ENCODE measurements at places on chromosomes 2 and 18.

DNA sequence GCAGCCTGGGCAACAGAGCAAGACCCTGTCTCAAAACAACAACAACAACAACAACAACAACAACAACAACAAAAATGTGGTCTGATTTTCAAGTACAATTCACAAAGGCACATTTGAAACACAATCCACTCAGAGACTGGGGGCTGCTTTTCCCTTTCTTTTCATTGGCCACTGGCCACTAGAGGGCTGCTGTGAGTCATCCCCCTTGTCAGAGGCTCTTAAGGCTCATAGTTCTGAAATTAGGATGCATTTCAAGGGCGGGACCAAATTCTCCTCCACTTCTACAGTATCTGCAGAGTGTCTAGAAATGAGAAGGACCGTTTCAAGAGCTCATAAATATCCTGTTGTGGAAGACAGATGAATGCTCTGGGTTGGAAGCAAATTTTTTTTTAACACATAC lies 285.4 kb downstream of the NRXN1 start:
- DNase-seq, result peak; percentile 48

DNA sequence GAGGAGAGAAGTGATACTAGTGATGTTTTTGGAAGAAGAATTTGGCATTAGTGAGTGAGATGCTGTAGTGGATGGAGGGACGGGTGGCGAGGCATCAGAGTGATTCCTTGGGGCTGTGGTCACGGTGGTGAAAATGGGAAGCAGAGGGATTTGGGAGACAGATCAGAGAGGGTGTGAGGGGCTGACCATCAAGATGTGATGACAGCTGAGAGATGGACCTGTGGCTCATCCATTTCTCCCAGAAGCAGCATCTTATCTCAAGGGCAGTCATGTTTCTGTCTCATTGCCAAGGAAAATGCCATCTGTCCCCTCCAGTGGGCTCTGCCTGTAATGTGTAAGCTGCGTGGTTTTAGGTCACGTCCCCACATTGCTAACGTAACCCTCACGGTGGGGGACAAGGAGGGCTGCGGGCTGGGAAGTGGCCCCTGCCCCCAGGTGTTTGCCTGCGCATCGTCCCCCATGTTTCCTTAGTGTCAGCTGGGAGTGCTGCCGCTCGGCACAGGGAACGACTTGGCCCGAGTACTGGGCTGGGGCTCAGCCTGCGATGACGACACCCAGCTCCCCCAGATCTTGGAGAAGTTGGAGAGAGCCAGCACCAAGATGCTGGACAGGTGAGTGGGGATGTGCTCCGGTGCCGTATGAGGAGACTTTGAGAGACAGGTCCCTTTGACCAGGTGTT lies 91.0 kb downstream of the DGKD start:
- DNase-seq, result no peak

- no peak for DNase-seq
Observed at GRCh38 chr2:29963972-29964570, 42.7 kb upstream of the ALK start.

DNA sequence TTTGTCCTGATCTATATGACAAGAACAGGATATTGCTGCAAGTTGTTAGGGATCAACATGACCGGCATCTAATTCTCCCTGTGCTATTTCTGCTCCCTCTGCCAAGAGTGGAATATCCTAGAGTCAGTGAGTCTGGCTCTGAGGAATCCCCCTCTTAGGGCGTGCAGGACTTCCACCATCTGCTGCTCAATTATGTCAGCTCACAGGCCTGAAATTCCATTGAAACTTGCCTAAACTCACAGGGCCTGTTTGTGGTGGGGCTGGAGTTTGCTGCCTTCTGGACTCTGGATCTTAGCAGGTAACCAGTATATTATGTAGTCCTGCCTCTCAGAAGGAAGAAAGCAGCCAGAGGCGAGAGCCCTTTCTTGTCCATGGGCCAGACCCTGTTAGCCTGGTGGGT lies 323.0 kb downstream of the TSN start:
- DNase-seq, result peak; percentile 37

DNA sequence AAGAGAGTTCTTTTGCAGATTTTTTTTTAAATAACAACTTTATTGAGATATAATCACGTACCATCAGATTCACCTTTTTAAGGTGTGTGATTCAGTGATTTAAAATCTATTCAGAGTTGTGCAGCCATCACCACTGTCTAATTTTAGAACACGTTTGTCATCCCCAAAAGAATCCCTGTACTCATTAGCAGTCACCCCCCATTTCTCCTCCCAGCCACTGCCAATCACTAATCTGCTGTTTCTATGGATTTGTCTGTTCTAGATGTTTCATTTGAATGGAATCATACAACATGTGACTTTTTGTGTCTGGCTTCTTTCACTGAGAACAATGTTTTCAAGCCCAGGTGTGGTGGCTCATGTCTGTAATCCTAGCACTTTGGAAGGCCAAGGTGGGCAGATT lies 55.4 kb upstream of the RAPH1 start:
- peak; percentile 6 for DNase-seq

GRCh38 chr2:205688417-205689200 lies 6.3 kb downstream of the NRP2 start:
- DNase-seq, result no peak

DNA sequence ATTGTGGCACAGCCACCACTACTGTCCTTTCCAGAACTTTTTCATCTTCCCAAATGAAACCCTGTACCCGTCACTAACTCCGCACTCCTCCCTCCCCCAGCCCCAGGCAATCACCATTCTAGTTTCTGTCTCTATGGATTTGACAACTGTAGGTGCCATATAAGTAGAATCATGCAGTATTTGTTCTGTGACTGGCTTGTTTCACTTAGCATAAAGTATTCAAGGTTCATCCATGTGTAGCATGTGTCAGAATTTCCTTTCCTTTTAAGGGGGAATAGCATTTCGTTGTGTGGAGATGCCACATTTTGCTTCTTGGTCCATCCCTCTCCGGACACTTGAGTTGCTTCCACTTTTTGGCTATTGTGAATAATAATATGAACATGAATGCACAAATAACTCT lies 842 bp upstream of the CKAP2L start:
- DNase-seq, result no peak

GRCh38 chr2:171813126-171813525 lies 80.9 kb downstream of the SLC25A12 start:
- no peak for DNase-seq

DNA sequence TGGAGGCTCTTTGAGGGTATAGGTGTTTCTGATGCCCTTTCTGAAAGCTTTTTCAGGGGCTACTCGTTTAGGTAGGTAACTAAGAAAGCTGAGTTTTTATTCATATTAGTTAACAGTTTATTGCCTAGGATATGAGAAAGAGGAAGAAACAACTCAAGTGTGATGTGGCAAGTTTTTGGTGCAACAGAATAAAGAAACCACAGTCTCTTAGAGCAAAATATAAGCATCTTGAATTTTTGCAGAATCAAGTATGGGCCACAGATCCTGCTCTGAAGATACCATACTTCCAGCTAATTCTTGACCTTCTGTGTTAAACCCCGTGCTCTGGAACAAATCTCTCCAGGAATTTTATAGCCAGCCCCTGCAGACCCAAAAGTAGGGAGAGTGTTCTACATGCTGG lies 147.7 kb upstream of the SLC1A4 start:
- no peak for DNase-seq

DNA sequence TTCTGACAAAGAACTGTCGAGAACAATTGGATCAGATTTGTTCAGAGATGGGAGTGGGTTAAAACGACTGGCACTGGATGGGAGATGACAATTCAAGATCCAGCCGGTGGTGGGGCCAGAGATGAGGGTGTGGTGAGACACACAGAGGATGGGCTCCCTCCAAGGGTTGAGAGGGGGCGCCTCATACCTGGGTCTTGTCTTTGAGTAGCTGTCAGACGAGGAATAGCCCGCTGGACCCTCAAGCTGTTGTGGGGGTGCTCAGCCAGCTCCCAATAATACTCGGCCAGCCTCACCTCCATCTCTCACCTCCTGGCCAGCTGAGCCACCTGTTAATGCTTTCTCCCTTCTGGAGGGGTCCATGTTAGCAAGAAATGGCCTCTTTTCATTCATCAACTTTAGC lies 14.0 kb downstream of the INPP5D start:
- no peak for DNase-seq

- peak; percentile 18 for DNase-seq
Observed at GRCh38 chr2:205259121-205259520, 423.2 kb upstream of the NRP2 start.

GRCh38 chr2:179861416-179862067 lies at the start of gene ZNF385B:
Gene ZNF385B (minus strand): TSS chr2:179861612.
- peak; percentile 16 for DNase-seq

DNA sequence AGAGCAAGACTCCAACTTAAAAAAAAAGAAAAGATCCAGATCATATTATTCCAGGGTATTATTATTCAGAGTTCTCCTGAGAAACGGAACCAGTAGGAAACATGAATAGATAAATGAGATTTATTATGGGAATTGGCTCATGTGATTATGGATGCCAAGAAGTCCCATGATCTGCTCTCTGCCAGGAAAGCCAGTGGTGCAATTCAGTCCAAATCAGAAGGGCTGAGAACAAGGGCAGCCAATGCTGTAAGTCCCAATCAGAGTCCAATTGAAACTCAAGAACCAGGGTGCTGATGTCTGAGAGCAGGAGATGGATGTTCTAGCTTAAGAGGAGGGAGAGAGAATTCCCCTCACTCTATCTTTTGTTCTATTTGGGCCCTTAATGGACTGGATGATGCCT lies 7.8 kb downstream of the SCYGR2 start:
- DNase-seq, result no peak

GRCh38 chr2:172462849-172463381 lies 35.5 kb downstream of the ITGA6 start:
- DNase-seq, result no peak

DNA sequence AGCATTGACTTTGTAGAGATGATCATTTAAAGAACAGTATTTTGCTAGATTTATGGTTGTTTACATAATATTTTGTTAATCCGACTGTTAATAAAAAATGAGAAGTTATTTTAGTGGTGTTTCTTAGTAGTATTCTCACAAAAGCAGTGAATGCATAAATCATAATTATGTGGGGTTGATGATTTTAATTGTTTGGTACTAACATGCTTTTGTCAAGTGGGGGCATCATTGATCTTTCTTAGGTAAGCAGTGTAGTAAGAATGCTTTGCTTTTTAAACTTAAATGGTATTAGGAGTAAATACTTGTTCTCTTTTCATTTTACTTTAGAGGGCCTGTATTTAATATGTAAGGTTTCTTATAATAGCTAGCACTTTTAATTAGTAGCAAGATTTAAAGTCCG lies 109.2 kb upstream of the OTX1 start:
- no peak for DNase-seq

- no peak for DNase-seq
Observed at GRCh38 chr2:47510745-47511144, 107.8 kb downstream of the MSH2 start.

- DNase-seq, result peak; percentile 32
Observed at GRCh38 chr18:77650799-77651385, 401.2 kb downstream of the GALR1 start.

DNA sequence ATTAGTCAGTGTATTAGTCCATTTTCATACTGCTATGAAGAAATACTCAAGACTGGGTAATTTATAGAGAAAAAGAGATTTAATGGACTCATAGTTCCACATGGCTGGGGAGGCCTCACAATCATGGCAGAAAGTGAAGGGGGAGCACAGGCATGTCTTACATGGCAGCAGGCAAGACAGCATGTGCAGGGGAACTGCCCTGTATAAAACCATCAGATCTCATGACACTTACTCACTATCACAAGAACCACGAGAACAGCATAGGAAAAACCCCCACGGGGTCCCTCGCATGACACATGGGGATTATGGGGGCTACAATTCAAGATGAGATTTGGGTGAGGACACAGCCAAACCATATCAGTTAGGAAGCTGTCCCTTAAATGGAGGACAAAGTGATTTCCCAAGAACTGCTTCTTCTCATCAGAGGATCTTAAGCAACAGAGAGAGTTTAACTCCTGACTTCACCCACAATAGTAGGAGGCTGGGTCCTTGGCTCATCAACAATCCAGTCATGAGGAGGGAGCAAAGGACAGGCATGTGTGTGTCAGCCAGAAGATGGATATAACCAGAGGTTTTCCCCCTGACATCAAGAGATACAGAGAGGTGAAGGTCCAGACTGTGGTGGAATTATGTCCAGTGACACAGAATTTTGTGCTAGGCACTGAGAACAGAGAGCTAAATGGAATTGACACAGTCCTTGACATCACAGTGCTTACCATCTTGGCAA lies 203.8 kb upstream of the SH3BP4 start:
- DNase-seq, result no peak

DNA sequence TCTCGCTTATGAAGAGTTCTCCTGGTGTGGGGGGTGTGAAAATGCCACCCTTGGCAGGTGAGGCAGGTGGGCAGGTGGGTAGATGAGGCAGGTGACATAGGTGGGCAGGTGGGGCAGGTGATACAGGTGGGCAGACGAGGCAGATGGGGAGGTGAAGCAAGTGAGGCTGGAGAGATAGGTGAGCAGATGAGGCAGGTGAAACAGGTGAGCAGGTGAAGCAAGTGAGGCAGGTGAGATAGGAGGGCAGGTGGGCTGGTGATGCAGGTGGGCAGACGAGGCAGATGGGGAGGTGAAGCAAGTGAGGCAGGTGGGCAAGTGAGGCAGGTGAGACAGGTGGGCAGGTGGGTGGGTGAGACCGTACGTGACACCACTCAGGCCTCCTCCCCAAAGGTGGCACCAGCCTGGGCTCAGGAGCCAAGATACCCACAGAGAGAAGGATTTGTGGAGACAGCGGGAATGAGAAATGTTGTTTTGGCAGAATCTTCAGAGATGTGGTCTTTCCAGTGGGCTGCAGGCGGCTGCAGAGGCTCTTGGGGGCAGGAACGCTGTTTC lies 232.3 kb upstream of the MYT1L start:
- no peak for DNase-seq

DNA sequence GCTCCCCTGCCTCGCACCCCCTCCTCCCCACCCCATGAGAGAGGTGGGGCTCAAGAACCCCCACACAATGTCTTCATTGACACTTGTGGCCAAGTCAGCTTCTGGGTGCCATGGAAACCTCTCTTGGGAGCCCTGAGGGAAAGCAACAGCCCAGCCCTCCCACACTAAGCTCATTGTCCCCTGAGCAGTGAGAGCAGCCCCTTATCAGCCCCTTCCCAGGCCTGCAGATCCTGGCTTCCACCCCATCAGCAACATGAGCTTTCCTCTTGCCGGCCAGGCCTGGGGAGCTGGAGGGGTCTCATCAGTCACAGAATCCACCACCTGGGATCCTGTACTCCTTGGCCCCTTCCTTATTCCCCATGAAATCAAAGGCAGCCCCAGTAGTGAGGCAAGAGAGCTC lies 107.8 kb upstream of the ST3GAL5 start:
- no peak for DNase-seq

GRCh38 chr2:54767921-54768320 lies 44.5 kb downstream of the EML6 start:
- DNase-seq, result peak; percentile 25

GRCh38 chr2:31967790-31968189 lies 43.0 kb downstream of the MEMO1 start:
- DNase-seq, result no peak

- peak; percentile 72 for DNase-seq
Observed at GRCh38 chr18:29218091-29218490, 1041.2 kb upstream of the CDH2 start.

DNA sequence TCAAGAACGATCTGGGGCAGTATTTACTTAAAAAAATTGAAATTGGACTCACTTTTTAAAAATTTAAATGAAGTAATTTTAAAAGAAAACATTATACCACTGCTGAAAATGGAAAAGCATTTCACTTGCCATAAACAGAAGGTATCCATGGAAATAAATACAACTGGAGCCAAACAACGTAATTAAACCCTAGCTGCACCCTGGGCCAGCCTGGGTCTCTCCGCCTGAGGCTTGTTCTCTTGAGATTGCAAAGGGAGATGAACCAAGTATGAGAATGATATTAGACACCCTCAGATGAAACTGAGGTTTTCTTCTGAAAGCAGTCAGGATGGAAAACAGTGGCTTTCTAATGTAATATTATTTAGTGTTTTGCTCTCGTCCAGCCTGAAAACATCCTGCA lies 264.4 kb downstream of the KCNE4 start:
- no peak for DNase-seq

- DNase-seq, result peak; percentile 19
Observed at GRCh38 chr2:74632209-74632938, 15.8 kb downstream of the M1AP start.

All from fibroblast of skin of right biceps (primary cell).